ENCODE measurements at places on chromosomes 13 and 19.

GRCh38 chr19:18634612-18635297, 2.1 kb upstream of the KLHL26 start:
- DNase-seq, result peak; percentile 28

DNA sequence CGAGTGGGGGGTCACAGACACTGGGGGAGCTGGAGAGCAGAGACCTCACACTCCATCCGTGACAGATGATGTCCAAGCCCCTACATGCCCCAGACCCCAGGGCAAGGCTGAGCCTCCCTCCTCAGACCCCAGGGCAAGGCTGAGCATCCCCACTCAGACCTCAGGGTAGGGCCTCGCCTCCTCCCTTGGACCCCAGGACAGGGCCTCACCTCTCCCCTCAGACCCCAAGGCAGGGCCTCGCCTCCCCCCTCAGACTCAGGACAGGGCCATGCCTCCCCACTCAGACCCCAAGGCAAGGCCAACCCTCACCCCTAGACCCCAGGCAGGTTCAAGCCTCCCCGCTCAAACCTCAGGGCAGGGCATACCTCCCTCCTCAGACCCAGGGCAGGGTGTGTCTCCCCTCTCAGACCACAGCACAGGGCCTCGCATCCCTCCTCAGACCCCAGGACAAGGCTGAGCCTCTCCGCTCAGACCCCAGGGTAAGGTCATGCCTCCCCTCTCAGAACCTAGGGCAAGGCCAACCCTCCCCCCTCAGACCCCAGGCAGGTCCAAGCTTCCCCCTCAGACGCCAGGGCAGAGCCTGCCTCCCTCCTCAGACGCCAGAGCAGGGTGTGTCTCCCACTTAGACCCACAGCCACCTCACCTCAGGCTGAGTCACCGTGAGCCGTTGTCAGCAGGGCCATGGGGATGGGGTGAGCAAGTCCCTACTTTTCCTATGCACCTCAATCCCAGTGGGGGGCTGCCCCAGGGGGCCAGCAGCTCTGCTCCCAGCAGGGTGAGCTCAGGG, 1.7 kb upstream of the S1PR4 start:
- peak; percentile 71 for DNase-seq

DNA sequence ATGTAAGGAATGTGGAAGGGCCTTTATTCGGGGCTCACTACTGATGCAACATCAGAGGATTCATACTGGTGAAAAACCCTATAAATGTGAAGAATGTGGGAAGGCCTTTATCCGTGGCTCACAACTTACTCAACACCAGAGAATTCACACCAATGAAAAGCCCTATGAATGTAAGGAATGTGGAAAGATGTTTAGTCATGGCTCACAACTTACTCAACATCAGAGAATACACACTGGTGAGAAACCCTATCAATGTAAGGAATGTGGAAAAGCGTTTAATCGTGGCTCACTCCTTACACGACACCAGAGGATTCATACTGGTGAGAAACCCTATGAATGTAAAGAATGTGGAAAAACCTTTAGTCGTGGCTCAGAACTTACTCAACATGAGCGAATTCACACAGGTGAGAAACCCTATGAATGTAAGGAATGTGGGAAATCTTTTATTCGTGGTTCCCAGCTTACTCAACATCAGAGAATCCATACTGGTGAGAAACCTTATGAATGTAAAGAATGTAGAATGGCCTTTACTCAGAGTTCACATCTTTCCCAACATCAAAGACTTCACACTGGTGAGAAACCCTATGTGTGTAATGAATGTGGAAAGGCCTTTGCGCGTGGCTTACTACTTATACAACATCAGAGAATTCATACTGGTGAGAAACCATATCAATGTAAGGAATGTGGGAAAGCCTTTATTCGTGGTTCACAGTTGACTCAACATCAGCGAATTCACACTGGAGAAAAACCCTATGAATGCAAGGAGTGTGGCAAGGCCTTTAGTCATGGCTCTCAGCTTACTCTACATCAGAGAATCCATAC, 44.3 kb downstream of the ZNF585A start:
- no peak for DNase-seq

- no peak for DNase-seq
These were observed 178.5 kb downstream of the PRR20E start for GRCh38 chr13:57345526-57345925.

GRCh38 chr13:37392389-37392788, 206.2 kb downstream of the POSTN start:
- DNase-seq, result no peak

- no peak for DNase-seq
These were observed 99.4 kb downstream of the DNAJC15 start for GRCh38 chr13:43122791-43123190.

- DNase-seq, result peak; percentile 57
These were observed at the start of gene TSC22D1 for GRCh38 chr13:44575741-44576350. Gene TSC22D1, minus strand, starts transcription at chr13:44576330. Its CDS starts 256 bp downstream, at chr13:44576074.

- DNase-seq, result no peak
These were observed 147.3 kb upstream of the GPC6 start for GRCh38 chr13:93079294-93079693.

All from transverse colon (tissue), 4 donors.